ENCODE measurements at places on chromosomes 5 and 9. TPM values are rescaled to one million over a fixed set of nuclear protein-coding genes. Genes with fewer than 3 reads are reported as not detected.

Gene COL5A1
- 29.0 TPM for total RNA-seq

DNA sequence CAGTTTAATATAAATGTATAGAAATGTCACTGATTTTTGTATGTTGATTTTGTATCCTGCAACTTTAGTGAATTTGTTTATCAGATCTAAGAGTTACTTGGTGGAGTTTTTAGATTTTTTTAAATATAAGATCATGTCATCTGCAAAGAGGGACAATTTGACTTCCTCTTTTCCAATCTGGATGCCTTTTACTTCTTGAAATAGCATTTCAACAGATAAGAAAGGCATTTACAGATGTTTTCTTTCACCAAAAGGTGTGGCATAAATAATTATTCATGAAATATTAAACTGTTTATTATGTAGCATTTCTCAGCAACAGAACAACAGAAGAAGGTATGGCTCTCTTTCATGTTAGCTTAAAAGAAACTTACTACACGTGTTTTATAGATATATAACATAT lies 34.9 kb upstream of the NIPBL start:
- H3K27me3 ChIP-seq: no peaks in the 10 kb centered on the region
- H3K4me1 ChIP-seq: peaks cover 10% of the 10 kb centered on the region
- DNase-seq: no peak
- no peaks in the 10 kb centered on the region for H3K36me3 ChIP-seq
- H3K4me3 ChIP-seq: no peak overlapping the region

GRCh38 chr5:53321073-53321472 lies 159.4 kb upstream of the FST start:
- H3K4me3 ChIP-seq: no peak overlapping the region
- H3K27me3 ChIP-seq: no peaks in the 10 kb centered on the region
- no peaks in the 10 kb centered on the region for H3K36me3 ChIP-seq
- no peak overlapping the region for H3K27ac ChIP-seq
- no peaks in the 10 kb centered on the region for H3K4me1 ChIP-seq

Gene LCNL1
- 1.9 TPM for total RNA-seq

DNA sequence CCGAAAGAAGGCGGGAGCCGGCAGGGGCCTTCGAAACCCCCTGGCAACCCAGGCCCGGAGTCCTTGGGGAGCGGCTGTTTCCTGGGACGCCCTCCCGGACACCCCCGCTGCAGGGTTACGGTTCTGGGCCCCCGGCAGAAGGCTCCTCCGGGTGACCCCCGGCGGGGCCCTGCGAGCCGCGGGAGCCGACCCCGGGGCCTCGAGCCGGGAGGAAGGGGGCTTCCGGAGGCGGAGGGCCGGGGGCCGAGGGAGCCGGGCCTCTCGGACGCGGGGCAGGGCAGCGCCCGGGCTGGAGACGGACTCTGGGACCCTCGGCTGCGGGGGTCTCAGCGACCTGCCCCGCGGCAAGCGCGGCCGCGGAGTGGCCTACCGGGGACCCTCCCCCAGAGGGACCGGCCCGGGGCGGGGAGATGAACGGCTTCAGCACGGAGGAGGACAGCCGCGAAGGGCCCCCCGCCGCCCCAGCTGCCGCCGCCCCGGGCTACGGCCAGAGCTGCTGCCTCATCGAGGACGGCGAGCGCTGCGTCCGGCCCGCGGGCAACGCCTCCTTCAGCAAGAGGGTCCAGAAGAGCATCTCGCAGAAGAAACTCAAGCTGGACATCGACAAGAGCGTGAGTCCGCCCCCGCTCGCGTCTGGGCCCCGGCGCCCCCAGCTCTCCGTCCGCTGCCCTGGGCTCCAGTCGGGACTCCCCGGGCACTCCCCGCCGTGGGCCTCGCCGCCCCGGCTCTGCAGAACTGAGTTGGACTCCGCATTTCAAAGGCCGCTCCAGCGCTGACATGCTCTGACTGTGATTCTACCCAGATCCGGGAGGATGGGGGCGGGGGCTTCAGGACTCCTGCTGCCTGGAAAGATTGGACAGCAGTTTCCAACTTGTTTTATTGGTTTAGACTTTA lies 645 bp downstream of the SAP30L start:
- peak overlapping the region; percentile 78 for H3K4me3 ChIP-seq
- no peaks in the 10 kb centered on the region for H3K27me3 ChIP-seq
- peaks cover 20% of the 10 kb centered on the region for H3K36me3 ChIP-seq
- H3K27ac ChIP-seq: peak overlapping the region; percentile 90
- H3K4me1 ChIP-seq: peaks cover 41% of the 10 kb centered on the region
- DNase-seq: peak; percentile 71

DNA sequence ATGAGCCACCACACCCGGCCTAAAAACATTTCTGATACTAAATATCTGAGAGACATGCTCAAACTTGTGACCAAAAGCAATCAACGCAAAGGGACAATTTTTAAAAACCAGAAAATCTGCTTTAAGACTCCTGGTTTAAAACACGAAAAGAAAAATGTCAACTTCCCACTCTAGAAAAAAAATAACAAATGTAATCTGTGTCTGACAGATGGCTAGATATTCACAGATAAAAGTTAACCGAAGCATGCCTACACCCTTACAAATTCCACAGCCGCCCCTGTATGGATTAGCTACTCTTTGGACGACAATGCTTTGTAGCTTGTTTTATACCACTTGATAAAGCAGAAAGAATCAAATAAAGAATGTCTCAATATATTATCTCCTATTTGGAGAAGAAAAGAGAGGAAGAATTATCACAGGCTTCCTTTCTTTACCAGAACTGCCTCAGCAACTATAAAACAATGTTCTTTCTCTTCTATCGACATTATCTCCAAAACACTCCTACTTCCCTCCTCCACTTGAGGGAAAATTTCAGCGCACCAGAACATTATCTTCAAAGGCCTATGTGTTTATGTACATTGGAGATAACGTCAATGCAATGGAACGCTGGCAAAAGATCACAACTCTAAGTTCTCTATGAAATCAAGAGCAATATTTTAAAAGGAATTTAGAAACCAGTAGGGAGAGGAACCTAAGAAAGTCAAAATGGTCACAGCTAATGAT lies 26.2 kb downstream of the CEMIP2 start:
- peak overlapping the region; percentile 56 for H3K27ac ChIP-seq
- H3K4me3 ChIP-seq: no peak overlapping the region
- no peak for DNase-seq
- H3K36me3 ChIP-seq: peaks cover 52% of the 10 kb centered on the region

DNA sequence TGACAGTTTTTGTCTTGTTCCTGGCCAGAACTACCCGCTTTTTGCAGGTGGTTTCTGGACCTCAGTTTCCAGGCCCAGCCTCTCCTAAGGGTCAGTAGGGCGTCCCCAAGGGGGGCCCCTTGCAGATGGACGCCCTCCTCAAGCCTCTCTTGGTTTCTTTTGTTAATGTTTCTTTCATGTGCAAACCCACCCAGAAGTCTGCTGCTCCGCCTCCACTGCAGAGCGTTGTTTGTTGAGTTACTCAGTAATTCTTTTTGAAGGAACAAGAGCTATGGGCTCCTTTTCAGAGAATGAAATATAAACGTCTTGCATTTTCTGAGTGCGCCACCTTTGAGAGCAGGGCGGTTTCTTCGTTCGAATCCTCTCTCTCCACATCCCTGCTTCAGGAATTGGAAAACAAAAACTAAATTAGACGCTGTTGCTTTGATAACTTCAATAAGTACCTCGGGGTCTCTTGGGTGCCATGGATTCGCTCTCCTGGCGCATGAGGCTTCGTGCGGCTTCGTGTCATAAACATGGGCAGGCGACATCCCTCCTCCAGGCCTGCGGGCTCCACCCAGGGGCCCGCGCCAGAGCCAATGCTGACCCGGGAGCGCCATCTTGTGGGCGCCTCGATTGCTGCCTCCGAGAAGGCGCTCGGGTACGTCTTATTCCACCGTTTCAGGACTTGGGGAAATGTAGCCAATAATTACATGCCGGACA lies 38.3 kb upstream of the CKMT2 start:
- H3K4me3 ChIP-seq: no peak overlapping the region
- no peak overlapping the region for H3K27ac ChIP-seq
- H3K36me3 ChIP-seq: no peaks in the 10 kb centered on the region
- no peaks in the 10 kb centered on the region for H3K27me3 ChIP-seq

DNA sequence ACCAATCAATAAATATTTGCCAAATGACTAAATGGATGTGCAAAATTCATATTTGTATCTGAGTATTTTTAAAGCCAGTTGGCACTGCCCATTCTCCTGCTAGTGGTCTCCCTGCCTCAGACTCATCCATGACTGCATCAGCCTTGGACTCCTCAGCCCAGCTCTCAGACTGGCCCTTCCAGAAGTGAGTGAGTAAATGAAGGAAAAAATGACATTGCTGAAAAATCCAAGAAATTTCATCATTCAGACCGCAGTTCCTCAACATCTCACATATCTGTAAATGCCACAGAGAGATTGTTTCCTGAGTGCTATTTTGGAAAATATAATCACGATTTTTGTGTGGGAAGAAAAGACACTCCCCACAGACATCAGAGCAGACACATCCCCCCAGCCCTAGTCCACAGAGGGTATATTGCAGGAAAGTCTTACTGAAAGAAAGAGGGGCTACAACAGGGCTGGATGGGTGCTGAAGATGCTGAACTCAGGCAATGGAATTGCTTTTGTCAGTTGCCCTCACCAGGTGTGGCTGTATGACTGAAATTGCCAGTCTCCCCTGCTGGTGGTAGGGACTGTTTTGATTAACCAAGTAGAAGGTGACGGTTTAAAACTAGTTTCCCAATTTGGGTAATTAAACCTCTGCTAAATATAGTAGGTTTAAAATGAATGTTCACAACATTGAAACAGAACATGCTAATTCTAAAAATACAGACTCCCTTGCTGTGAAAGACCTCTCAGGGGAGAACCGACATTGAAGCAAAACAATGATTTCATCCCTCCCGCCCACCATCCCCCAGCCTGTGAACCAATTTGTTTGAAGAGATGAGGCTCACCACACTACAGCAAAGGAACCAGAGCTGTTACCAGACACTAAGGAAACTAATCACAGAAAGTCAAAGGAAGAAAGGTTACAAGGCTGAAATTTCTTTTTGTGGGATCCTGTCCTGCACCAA lies 158.8 kb downstream of the DEPDC1B start:
- no peaks in the 10 kb centered on the region for H3K27me3 ChIP-seq
- H3K4me3 ChIP-seq: no peak overlapping the region
- H3K4me1 ChIP-seq: peaks cover 4% of the 10 kb centered on the region
- no peak overlapping the region for H3K27ac ChIP-seq
- no peak for DNase-seq
- no peaks in the 10 kb centered on the region for H3K36me3 ChIP-seq

Gene LCP2
- 82.9 TPM for total RNA-seq

DNA sequence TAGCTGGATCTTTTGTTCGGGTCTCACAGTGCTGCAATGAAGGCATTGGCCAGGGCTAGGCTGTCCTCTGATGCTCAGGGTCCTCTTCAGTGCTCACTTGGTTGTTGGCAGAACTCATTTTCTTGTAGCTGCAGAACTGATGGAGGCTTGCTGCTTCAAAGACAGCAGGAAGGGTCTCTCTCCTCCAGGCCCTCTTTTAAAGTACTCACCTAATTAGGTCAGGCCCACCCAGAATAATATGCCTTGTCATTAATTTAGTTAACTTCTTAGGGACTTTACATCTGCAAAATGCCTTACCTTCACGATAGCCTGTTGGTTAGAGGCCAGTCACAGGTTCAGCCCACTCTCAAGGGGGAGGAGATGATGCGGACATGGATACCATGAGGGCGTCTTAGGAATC lies 114.7 kb downstream of the FBXL7 start:
- no peaks in the 10 kb centered on the region for H3K36me3 ChIP-seq
- no peaks in the 10 kb centered on the region for H3K27me3 ChIP-seq
- no peak overlapping the region for H3K27ac ChIP-seq
- no peak for DNase-seq
- H3K4me3 ChIP-seq: no peak overlapping the region

- H3K27ac ChIP-seq: no peak overlapping the region
- H3K27me3 ChIP-seq: no peaks in the 10 kb centered on the region
- H3K4me3 ChIP-seq: no peak overlapping the region
- peaks cover 81% of the 10 kb centered on the region for H3K36me3 ChIP-seq
- no peak for DNase-seq
These were observed 92.8 kb downstream of the SMARCA2 start for GRCh38 chr9:2107906-2108451.

DNA sequence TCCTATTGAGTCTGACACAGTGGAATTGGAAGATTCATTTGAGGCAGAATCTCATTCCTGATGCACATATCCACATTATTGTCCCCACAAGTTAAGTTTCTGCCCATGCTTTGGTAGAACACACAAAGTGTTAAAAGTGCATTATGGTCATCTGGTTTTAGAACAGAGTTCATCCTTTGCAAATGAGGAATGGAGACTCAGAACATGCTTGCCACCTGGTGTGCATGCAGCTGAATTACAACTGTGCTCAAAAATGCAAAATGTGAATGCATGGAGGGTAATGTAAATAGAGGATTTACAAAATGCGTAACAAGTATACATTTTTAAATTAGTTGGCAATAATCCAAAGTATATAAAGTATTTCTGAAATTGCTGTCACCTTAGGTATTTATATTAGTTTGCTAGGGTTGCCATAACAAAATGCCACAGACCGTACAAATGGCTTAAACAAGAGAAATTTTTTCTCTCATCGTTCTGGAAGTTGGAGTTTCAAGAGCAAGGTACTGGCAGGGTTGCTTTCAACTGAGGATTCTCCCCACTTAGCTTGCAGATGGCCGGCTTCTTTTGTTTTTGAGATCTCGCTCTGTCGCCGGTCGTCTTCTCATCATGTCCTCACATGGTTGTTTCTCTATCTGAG lies 671.1 kb downstream of the TAF11L14 start:
- H3K27ac ChIP-seq: no peak overlapping the region
- H3K4me3 ChIP-seq: no peak overlapping the region
- H3K36me3 ChIP-seq: no peaks in the 10 kb centered on the region

Data from lower lobe of right lung (tissue), 2 donors.